ENCODE measurements at places on chromosomes 2 and 18.

- DNase-seq, result no peak
Measured at GRCh38 chr2:181474222-181474881, 17.2 kb downstream of the ITGA4 start.

GRCh38 chr18:28854964-28855363 lies 678.0 kb upstream of the CDH2 start:
- no peak for DNase-seq

DNA sequence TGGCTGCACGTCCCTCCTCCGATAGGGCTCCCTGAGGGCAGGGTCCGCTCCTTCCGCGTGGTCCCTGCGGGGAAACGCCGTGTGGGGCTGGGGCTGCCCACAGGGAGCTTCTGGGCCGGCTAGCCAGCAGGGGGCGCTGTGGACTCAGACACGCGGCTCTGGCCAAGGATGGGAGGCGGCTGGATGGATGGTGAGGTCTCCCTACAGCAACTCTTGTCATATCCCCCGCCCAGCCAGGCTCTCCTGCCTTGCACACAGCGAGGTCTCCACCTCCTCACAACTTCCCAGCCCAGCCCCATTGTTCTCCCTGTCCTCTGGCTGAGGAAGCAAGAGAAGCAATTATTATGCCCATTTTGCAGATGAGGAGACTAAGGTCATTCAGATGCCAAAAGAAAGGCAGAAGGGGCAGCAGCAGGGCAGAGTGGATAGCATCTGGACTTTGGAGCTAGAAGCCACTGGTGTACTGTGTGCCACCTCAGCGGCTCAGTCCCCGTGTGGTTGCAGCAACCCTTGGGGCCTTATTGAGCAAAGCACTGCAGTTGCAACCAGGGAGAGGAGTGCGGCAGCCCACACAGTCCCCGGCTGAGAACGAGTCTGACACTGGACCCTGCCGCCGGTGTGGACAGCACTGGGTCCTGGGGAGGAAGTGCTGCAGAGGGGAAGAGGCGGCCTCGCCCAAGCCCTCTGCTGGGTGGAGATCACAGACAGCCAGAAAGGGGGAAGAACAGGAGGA lies 99.0 kb downstream of the ZFP36L2 start:
- DNase-seq, result no peak

GRCh38 chr18:74233933-74234325 lies 57.8 kb downstream of the CYB5A start:
- DNase-seq, result no peak

DNA sequence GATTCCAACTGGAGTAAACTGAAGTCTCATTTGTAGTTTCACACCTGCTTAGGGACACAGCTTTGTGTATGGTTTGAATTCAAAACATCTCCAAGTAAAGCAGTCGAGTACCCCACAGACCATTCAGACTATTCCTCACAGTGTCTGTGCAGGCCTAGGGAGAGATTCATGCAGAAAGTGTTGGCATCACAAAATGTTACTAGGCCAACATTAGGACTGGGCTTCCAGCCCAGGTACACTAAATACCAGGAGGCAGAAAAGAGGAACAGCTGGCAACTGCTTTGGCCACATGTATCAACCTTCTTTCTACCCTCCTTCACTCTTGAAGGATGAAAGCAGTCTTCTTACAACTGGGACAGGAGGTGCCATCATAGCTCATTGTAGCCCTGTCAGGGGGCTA lies 270.4 kb upstream of the TMEFF2 start:
- no peak for DNase-seq

Measured in NCI-H1930 (cell line).